ENCODE measurements at places on chromosomes 12 and 14.

DNA sequence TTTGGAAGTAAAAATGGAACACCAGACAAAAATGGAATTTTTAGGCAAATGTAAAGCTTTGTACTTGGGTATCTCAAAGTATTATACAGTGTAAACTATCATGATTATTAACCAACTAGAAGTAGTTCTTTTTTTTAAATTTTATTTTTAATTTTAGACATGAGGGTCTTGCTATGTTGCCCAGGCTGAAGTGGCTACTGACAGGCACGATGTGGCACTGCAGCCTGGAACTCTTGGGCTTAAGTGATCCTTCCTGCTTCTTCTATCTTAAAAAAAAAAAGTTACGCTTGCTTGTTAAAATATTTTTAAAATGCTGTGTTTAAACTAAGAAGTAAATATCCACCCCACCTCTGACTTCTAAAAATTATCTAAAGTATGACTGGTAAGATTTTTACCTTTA, 1.9 kb upstream of the FUT8 start:
- no peak for DNase-seq

DNA sequence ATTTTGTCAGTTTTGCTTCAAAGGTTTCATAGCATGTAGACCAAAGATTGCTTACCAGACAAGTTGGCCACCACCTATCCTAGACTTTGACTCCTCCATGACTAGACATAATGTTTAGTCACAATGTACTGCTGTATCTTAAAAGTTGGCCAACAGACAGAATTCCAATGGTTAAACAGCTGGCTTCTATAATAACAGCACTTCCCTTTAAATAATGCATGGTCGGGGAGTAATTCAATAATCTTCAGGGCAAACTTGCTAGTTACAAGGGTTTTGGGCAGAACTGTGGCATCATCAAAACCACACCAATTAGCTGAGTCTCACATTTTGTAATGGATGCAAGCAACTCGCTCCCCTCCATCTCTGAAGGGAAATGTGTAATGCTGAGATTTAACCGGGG, 56.9 kb downstream of the IGF1 start:
- DNase-seq = no peak

DNA sequence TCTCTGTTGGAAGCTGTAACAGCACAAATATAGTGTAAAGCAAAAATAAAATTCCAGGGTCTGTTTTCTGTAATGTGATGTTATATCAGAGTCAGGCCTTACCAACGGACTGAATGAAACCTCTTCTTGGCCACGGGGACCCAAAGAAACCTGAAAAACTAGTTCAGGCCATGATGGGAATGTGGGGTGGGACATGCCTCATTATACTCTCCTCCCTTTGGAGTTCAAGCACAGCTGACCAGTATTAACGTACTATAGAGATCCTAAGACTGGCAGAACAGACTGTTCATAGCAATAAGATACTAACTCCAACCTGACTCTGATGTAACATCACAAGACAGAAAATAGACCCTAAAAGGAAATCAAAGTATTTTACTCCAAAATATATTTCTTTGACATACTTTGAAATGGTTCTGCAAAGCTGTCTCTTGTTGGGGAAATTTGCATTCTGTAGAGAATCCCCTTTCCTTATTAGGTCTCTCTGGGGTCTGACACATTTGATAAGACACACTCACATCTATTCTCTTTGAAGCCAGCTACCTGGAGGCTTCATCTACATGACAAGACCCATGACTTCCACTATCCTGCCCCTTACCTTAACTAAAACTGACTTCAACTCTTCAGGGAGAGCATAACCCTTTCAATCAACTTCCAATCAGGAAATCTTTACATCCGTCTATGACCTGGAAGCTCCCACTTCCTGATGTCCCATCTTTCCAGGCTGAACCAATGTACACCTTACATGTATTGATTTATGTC, 444.6 kb downstream of the SOX5 start:
- DNase-seq = no peak

GRCh38 chr14:105331575-105332349, 17.2 kb downstream of the PACS2 start:
- no peak for DNase-seq

- DNase-seq = no peak
Observed at GRCh38 chr12:113222730-113223531, 1.7 kb downstream of the TPCN1 start.

GRCh38 chr12:44015333-44015941, 179.6 kb downstream of the TMEM117 start:
- DNase-seq = no peak

- no peak for DNase-seq
Observed at GRCh38 chr14:57962325-57963035, 96.6 kb upstream of the SLC35F4 start.

GRCh38 chr12:4134448-4135263, 138.9 kb upstream of the CCND2 start:
- no peak for DNase-seq

GRCh38 chr14:99349721-99350495, 77.9 kb upstream of the BCL11B start:
- DNase-seq = no peak

GRCh38 chr12:50573271-50573670, 68.5 kb downstream of the DIP2B start:
- DNase-seq = no peak

DNA sequence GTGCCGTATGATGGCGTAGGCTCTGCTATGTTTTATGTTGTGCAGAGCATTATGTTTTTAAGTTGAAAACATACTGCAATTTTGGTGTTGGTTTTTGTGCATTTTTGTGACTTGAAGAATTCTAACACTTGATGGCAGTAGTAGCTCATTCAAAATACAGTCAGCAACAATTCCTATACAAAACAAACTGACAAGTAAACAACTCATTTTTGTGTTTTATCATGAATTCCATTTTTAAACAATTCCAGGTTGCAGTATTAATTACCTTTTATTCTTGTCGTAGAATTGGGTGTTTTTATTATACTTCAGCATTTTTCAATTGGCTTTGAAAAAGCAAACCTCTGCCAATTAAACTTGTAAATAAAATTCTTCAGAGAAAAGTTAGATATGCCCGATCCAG, 4.1 kb upstream of the CCER1 start:
- no peak for DNase-seq

DNA sequence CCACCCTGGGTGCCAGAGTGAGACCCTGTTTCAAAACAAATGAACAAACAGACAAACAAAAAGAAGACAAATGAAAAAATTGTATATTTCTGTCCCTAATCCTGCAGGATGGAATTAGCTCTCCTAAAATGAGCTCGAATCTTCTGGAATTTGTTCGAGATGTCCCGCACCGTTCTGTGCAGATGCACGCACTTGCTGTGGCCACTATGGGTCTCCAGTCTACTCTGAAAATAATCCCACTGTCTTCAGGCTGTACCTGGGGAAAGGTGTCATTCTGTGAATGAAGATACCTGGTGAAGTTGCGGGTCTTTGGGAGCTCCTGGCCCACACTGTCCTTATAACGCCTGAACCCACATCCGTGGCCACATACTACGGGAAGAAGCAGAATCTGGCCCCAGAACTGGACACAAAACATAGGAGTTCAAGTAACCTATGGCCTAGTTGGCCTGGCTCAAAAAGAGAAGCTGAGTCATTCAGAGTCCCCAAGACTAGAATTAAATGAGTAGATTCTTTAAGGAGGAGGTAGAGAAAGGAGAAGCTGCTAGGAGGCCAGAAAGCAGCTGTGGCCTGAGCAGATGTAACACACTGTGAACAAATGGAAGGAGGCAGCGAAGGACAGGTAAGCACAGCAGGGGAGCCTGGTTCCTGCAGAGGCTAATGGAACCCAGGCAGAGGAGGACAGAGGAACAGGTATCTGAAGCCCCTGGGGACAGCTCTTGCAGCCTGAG, 108.6 kb downstream of the FOXN3 start:
- DNase-seq = no peak

- DNase-seq = no peak
Observed at GRCh38 chr14:65351493-65352194, 60.9 kb upstream of the FUT8 start.

DNA sequence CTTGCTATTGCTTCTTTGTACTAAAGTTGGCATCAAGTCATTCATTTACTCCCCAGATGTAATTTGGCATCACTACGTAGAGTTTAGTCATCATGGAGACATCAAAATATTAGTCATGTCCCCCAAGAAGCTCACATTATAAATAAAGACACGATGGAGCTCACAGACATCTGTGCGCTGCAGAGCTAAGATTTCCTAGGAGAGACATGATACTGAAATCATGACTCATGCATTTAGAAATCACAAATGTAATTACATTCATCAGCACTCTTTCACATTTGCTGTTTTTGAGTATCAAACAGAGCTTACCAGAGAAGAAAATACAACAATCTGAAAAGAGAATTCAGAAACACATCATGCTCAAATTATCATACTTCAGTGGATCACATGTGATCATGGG, 169.8 kb downstream of the LRIG3 start:
- DNase-seq = no peak

GRCh38 chr12:101238800-101239329, 28.8 kb upstream of the SLC5A8 start:
- no peak for DNase-seq

DNA sequence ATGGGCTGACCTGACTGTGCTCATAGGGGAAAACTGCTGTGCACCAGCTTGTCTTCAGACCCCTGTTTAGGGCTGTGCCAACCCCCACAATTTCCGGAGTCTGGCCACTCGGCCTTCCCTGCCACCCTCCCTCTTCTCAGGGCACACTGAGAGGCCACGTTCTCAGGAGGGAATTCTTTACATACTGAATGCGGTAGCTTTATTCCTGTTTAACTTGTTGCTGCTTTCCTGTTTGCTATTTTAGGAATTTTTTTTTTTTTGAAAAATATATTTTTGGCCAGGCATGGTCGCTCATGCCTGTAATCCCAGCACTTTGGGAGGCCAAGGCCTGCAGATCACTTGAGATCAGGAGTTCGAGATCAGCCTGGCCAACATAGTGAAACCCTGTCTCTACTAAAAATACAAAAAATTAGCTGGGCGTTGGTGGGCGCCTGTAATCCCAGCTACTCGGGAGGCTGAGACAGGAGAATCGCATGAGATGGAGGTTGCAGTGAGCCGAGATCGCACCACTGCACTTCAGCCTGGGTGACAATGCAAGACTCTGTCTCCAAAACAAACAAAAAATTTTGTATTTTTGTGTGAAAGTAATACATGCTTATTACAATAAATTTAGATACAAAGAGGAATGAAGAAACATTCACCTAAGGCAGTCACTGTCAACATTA, 39.5 kb downstream of the TPCN1 start:
- no peak for DNase-seq

DNA sequence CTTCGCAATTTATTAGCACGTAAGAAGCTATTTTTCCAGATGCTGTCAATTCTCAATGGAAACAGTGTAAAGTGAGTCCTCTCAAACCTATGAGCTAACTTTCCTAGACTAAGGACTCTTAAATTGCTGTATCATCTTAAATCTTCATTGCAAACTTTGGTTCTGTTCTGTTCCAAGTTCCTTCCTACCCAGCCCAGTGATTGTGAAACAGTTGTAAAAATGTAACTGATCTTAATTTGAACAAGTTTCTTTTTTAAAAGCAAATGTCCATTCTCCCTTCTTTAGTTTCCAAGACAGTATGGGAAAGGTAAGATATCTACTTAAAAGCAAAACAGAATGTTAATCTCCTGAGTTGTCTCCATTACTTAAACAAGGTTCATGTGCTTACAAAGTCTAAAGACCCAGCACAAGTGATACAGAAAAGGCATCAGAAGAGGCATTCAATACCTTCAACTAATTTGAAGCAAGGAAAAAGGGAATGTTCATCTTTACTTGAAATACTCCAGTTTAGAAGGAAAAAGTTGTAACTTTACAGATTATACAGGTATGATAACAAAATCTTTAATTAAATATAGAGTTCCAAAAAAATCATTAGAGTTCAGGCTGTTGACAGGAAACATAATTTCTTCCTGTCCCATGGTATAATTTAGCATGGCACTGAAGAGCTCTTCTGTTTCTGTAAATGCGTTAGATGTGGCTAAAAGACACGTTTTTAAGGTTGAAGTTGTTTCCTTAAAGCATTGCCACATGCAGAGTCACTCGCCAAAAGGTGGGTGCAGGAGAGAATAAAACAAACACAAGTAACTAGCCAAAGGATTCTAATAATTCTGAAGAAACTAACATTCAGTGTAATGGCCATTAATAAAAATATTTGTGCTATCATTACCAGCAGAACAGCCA, 101.5 kb upstream of the USP15 start:
- no peak for DNase-seq

GRCh38 chr14:21467616-21468015, 9.1 kb downstream of the RAB2B start:
- no peak for DNase-seq

DNA sequence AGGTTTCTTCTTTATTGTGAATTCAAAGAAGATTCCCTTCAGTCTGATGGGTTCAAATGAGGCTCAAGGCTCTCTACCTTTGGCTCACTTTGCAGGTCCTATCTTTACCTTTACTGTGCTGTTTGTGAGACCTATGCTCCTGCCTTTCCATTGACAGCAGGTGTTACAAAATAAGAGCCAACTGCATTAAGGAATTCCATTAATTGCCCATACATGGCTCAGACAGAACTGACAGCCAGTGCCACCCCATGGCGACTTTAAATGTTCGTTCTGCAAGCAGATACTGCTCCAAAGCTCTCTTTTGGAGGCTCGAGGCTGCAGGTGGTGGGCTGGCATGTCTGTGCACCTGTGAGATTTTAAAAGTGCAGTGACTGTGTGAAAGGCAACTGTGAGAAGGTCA, 44.7 kb downstream of the RBM19 start:
- no peak for DNase-seq

GRCh38 chr12:75611041-75611440, 99.6 kb upstream of the KRR1 start:
- DNase-seq = no peak

GRCh38 chr14:85731186-85731585, 201.2 kb downstream of the FLRT2 start:
- DNase-seq = no peak

GRCh38 chr14:95679148-95679815, 6.9 kb upstream of the TCL1B start:
- no peak for DNase-seq

DNA sequence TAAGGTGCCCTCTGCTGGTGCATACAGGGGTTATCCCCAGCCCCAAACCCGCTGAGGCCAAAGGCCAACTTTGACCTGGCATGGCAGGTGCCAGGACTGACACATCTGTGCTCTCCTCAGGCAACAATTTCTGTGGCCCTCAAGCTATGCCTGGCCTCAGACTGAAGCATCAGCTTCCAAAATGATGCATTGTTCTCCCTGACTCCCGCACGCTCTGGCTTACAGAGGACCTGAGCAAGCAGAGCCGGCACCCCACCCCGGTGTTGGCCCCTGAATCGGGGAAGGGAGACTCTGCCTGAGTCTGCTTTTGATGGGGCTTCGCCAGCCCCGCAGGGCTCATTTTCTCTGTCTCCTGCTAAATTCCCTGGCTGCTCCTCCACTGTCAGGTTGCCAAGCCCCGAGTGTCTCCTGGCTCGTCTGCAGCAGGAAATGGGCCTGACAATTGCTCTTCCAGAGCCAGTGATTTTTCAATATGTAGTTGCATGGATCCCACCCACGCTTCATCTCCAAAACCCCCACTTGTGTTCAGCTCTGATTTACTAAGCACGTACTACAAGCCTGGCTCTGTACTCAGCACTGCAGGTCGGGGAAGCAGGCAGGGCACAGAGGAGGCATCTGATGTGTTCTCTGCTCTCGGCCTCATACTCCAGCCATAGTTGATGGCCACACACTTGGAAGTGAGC, 126.1 kb downstream of the SLC38A6 start:
- DNase-seq = no peak

GRCh38 chr14:69350892-69351291, 47.2 kb downstream of the ERH start:
- DNase-seq = no peak

- DNase-seq = no peak
Observed at GRCh38 chr14:82667006-82667405, 1133.4 kb upstream of the SEL1L start.

Measured in NCI-H1436 treated with DMSO at 0.1 percent for 48 hours (cell line).